Stimulated activated CD8-positive, alpha-beta memory T cell treated with anti-CD3 and anti-CD28 coated beads, Interleukin-2, amount 100 ng/mL, for 48 hours (primary cell): ENCODE measurements at places on chromosomes 7 and 10.

- DNase-seq = no peak
These were observed 650.9 kb upstream of the GALNT17 start for GRCh38 chr7:70480927-70481569.

- DNase-seq = no peak
These were observed 3.3 kb downstream of the MYOF start for GRCh38 chr10:93478873-93479272.

DNA sequence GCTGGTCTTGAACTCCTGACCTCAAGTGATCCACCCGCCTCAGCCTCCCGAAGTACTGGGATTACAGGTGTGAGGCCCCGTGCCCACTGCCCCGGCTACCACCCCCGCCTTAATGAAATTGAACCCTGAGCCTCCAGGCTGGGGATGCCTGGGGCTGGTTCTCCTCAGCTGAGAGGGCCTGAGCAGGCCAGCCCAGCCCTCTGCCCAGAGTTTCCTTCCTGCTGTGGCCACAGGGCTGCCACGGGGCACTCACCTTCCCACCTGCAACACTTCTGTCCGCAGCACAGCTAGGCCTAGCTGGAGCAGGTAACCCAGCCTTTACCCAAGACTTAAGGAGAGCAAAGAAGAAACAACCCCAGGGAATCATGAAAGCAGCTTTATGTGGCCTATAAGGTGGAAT, 78.1 kb upstream of the ANLN start:
- DNase-seq = no peak

DNA sequence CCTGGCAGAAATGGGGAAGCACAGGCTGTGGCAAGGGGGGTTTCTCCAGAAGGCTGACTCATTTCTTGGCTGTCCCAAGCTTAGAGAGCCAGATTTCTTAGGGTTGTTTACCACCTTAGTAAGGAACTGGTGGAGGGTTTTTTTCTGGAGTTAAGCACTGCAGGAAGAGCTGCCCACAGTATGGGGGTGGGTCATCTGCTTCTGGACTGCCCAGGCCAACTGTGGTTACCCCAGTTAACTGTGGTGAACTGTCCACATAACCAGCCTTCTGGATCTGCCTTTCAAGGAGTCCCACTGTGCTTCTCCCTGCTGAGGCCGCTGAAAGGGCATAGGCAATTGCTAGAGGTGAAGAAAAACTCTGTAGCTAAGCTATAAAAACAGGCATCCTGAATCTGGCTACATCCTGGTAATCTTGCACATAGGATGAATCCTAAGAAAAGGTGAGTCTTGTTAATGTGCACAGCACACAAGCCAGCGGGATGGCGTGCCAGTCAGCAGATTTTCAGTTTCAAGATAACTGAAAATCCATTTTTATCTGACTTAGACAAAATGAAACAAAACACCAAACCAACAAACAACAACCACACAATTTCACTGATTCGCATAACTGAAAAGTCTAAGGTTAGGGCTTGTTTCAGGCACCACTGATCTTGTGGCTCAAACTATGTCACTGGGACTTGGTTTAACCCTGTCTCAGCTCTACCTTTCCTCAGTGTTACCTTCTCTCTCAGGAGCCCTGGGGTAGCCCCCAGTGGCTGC, 21.6 kb upstream of the TSPAN33 start:
- DNase-seq = peak; percentile 24

DNA sequence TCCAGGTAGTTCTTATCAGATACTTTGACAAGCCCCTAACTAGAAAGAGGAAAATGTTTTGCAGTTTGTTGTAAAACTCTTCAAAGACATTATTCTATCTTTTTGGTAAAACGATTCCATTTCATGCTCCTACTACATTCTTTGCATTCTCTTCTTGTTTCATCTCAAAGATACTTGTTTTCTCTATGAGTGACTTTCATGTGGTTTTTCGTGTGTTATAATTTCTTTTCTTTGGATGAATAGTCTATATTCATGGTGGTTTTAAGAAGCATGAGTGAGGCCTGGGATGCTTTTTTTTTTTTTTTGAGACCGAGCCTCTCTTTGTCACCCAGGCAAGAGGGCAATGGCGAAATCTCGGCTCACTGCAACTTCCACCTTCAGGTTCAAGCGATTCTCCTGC, 292.5 kb upstream of the LYZL1 start:
- no peak for DNase-seq

GRCh38 chr7:149153346-149153745, 6.1 kb downstream of the ZNF398 start:
- DNase-seq = no peak

DNA sequence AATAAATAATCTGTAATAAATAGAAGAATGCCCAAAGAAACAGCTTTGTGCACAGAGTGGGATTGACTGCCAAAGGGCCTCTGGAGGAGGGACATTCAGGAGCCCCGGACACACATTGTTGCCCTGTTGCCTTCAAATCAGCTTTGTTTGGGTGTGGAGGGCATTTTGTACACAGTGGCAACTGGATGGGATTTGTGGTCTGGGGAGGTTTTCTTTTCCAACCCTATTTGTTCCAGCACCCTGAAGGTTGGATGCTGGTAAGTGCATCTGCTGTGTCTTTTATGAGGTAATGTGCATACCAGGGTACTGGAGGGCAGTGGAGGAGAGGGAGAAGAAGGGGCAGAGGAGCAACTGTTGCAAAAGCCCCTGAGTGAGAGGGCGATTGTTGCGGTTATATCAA, 6.3 kb downstream of the LRMDA start:
- no peak for DNase-seq

DNA sequence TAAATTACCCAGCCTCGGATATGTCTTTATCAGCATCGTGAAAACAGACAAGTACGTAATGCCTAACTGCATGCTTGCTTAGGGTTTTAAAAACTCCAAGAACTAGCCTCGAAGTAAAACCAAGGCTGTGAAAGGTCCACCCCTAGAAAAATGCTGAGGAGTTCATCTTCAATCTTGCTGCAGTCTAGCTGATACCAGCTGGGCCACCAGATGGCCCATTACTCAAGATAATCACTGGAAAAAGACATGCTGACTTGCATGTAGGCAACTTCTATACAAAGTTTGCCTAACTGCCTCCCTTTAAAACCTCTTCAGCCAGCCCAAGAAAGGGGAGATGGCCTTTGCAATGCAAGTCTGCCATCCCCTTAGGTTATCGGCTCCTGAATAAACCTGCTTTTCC, 614.1 kb downstream of the GALNT17 start:
- DNase-seq = no peak

DNA sequence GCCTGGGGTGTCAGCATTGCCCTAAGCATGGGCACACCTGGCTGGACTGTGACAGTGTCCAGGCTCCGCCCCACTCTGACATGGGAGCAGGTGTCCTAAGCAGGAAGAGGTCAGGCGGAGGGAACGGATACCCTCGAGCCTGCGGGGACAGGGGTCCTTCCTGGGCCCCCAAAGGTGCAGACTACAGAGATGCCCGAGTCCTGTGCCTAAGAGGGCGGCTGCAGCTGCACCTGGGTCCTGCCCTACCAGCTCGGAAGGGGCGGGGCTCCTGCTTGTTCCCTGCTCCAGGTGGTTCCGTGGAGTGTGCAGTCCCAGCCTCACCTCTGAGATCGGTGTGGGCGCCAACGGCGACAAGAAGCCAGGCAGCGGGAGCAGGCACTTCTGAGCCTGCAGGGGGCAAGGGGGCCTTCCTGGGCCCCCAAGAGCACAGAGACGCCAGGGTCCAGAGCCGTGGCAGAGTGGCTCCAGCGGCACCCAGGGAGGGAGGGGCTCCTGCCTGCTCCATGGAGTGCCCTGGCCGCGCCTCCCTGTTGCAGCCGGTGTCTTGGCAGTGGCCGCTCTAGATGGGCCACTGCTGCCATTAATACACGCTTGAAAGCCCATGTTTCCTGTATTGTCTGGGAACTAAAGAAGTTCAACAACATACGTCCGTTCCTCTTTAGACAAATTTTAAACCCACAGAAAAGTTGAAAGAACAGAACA, 64.5 kb upstream of the CACNA2D1 start:
- no peak for DNase-seq

DNA sequence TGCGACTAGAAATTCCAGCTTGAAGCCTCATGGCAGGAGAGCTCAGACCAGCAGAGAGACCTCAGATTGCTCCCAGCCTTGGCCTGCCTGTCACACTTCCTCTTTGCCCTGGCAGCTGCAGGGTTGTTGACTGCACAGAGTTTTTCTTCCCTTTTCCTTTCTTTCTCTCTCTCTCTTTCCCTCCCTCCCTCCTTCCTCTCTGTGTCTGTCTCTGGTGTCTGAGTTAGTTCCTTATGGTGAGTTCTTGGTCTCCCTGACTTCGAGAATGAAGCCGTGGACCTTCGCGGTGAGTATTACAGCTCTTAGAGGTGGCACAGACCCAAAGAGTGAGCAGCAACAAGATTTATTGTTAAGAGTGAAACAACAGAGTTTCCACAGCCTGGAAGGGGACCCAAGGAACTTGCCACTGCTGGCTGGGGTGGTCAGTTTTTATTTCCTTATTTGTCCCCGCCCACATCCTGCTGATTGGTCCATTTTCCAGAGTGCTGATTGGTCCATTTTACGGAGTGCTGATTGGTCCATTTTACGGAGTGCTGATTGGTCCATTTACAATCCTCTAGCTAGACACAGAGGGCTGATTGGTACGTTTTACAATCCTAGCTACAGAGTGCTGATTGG, 266.3 kb downstream of the RPS24 start:
- DNase-seq = no peak

DNA sequence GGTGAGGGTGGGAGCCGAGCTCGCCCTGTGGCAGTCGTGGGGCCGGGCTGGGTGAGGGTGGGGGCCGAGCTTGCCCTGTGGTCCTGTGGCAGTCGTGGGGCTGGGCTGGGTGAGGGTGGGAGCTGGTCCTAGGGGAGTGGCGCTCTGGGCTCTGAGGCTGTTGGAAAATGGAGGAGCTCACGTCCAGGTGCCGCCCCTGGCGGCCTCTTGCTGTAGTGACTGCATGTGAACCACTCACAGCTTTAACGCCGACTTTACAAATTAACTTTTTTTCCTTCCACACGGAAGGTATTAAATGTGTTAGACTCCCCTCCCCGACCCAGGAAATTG, 312.6 kb downstream of the WDR37 start:
- peak; percentile 37 for DNase-seq

- DNase-seq = no peak
These were observed 12.0 kb upstream of the RABGEF1 start for GRCh38 chr7:66728571-66728970.

GRCh38 chr7:151058781-151059366, 515 bp upstream of the SLC4A2 start:
- DNase-seq = no peak

DNA sequence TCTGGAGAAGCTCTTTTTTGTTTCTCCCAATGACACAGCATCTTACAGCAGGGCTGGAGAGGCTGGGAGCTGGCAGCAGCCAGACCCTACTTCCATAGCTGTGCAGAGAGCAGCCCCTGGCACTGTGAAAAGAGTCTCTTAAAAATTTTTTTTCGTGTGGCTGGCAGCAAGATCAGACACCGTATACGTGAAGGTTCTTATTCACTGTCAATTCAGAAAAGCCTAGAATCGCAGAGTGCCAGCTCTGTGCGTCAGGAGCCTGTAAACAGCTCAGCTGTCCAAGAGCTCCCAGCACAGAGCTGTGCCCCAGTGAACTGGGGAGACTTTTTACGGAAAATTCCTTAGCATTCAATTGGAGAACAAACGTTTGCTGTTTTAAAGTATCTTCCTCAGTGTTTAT, 6.5 kb downstream of the BAG3 start:
- DNase-seq = no peak

DNA sequence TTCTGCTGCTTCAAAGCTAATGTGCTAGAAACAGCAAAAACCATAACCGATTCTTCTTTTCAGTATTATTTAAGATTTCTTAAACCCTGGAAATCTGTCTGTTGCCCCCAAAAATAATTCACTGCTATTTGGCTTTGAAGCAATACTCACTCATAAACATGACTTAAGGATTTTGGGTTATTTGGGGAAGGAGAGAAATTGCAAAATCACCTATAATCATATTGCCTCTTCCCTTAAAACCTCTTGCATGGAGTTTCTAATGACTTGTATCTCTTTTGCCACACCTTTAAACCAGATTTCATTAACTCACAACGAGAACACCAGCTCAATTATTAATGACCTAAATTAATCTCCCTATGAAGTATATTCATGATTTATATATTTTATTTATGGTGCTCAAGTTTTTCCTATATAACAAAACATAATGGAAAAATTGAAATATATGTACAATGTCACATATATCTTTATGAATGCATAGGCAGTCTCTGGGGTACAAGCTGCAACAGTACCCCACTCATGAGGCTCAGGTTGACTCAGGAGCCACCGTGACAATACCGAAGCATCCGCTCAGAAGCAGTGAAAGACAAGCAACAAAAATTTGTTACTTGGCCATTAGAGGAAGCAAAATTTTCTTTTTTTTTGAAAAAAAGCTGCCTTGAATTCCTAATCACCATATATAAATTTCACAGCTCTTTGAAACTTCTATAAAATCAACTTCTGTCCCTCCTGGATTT, 3.0 kb downstream of the NAMPT start:
- DNase-seq = no peak

DNA sequence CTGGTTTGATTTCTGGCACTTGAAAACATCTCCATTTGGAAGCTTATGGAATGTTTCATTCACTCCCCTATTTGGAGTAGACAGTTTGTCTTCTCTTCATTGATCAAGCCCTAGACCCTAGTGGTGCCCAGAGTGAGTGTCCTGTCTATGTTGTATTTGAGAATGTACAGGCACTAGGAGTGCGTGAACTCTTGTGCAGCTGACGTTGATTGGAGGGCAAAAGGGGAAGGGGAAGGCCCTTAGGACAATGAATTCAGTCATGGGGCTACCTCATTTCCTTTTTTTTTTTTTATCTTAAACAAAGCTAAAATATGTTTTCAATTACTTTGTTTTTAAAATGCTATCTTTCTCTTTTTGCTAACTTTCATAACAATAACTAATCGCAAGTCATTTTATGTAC, 66.5 kb downstream of the ADD3 start:
- DNase-seq = no peak

GRCh38 chr7:105097619-105098018, 83.6 kb downstream of the KMT2E start:
- no peak for DNase-seq

DNA sequence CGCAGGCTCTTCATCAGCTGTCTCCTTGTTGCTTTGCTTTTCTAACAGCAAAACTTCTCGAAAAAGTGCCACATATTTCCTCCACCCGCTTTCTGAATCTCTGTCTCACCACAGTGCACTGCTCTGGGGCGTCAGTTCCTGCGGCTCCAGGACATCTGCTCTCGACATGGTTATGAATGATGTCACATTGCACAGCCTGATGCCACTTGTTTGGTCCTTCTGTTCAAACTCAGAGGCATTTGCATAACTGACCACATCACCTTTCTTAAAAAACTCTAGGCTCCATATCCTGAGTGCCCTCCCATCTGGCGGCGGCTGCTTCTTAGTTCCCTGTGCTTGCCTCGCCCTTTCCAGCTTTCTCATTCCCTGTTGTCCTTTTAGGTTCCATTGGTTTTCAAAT, 469.3 kb upstream of the COBL start:
- DNase-seq = no peak

- no peak for DNase-seq
These were observed 62.6 kb upstream of the C1GALT1 start for GRCh38 chr7:7119729-7120128.

DNA sequence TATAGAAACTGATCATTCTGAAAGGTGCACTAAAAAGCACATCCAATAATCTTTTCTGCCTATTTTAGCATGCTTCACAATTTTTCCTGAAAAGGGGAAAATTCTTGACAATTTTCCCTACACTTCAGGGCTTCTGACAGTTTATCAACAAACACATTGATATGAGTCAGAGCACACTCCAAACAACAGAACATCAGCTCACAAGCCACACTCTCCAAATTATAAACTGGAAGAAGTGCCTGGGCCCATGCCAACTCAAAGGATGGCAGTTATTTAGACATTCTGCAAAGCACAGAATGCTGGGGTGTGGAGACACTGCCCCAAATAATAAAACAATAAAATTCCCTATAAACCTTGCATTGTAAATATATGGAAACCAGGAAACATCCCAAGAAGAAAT, 90.8 kb downstream of the ELAPOR2 start:
- DNase-seq = no peak
